CD14-positive monocyte (primary cell): ENCODE measurements at places on chromosomes 12 and 14. TPM values are rescaled to one million over a fixed set of nuclear protein-coding genes. Genes with fewer than 3 reads are reported as not detected.
A peak's percentile ranks its signal among the peaks of the same experiment; 100 is the strongest.

GRCh38 chr12:99128246-99128802, 483.2 kb downstream of the APAF1 start:
- no peak for DNase-seq

DNA sequence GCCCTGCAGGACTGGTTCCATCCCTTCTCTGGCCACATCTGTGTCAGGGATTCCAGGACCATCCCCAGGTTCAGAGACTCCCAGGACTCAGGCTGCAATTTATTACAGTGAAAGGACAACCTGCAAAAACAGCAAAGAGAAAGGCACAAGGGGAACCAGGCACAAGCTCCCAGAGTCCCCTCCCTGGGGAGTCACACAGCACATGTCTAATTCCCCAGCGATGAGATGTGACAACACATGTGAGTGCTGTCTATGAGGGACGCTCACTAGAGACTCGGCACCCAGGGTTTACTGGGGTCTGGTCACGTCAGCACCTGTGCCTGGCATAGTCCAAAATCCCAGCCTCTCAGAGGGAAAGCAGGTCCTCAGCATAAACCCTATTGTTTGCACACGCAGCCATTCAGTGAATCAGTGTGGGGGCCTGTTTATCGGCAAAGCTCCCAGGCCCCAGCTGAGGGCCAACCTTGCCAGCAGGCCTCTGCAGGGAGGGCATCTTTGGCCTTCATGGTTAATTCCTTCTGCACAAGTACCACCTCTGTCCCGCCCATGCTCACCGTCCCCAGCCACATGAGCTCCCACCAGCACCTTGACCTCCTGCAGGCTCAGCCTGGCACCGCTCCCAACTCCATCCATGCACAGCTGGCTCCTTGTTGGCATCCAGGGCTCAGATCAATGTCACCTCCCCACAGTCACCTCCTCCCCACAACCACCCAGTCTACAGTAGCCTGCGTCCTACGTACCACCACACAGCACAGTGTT, 198.9 kb upstream of the SFSWAP start:
- DNase-seq, result no peak

DNA sequence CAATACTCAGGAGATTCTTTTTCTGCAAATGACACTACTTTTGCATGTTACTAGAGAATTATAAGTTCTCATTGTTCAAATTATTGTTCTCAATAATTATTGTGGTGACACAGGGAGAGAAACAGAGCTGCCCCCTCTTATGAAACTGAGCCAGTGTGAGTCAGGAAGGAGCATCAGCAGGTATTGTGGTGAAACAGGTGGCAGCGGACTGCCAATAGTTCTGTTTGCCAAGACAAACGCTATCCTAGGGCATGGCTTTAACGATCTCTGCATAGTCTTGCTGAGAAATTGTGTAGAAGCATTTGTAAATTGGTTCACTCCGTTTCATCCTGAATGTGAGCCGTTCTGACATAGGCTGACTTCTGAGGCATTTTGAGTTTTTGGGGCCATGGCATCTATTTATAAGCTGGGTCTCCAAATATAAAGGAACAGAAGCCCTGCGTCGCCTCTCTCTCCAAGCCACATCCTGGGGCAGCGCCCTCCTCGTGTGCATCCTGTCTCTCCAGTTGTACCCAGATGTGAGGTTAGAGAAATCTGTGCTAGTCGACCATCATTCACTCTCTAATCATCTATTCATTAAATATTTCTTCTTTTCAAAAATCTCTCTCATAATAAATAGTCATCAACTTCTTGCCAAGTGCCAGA, 15.8 kb upstream of the PPP4R4 start:
- DNase-seq, result no peak

- no peak for DNase-seq
Measured at GRCh38 chr14:69350892-69351291, 47.2 kb downstream of the ERH start.

- no peak for DNase-seq
Measured at GRCh38 chr14:30227436-30227835, 299.8 kb upstream of the PRKD1 start.

DNA sequence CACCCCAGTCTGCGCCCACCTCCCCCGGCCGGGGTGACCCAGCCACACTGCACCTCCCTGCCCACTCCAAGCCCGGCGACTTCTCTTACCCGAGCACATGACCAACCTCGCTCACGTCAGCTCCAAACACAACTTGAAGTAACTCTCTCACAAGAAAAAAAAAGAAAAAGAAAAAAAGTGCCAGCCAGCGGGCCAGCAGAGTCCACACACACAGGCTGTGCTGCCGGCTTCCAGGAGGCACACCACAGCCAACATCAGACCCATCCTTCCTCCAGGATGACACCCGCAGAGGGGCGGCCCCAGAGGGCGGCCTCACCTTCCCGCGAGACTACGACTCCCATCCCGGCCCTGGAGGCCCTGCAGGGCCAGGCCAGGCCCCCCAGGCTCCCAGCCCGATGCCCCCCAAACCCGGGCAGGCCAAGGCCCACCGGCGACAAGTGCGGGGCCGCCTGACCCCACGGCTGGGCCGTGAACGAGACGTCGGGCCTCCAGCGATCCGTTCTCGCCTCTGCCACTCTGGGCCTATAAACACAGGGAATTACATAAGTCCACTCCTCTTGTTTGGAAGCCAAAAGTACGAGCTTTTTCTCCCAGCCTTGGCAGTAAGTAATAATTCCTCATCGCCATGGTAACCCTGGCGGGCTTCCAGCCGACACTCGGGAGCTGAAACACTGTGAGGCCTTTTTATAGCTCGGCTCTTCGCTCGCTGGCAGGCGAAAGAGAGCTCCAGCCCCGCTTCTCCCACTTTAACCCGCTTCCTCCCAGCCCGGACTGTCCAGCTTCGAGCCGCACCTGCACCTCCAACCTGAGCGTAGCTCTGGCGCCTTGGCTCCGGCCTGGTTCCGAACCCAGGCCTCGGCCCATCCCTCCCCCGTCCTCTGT, 49.1 kb downstream of the NCOR2 start:
- DNase-seq, result peak; percentile 54

DNA sequence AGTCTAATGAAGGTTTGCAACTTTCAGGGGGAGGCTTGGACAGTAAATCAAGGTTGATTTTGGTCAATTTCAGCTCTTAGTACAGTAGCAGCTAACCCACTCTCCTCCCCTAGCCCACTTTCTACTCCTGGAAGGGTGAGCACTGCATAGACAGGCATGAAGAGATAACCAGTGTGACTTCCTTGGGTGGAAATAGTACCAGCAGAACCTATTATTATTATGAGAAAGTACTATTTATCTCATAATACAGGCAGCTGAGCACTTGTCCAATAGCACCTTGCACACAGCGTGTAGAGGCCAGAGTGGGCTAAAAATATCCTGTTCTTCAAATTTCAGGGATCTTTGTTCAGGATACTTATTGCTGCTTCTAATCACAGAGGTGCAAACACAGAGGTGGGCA, 96.2 kb upstream of the FKBP4 start:
- DNase-seq, result no peak

- DNase-seq, result no peak
Measured at GRCh38 chr12:25681580-25681979, 128.5 kb upstream of the LMNTD1 start.

DNA sequence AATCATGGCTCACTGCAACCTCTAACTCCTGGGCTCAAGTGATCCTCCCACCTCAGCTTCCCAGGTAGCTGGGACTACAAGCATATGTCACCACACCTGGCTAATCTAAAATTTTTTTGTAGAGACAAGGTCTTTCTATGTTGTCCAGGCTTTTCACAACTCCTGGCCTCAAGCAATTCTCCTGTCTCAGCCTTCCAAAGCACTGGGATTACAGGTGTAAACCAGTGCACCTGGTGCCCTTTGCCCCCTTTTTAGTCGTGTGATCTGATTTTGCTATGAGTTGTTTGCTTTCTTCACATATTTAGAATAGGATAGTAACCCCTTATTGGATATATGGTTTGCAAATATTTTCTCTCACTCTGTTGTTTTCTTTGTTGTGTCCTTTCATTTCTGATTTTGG, 1.7 kb upstream of the RAD52 start:
- DNase-seq, result no peak

Gene PELI2
- 10.1 TPM for polyA plus RNA-seq
